IPS-NIHi11 (cell line): ENCODE measurements at places on chromosomes 12 and 14.
A peak's percentile ranks its signal among the peaks of the same experiment; 100 is the strongest.

- DNase-seq, result no peak
These were observed 5.7 kb downstream of the WSCD2 start for GRCh38 chr12:108134744-108135143.

DNA sequence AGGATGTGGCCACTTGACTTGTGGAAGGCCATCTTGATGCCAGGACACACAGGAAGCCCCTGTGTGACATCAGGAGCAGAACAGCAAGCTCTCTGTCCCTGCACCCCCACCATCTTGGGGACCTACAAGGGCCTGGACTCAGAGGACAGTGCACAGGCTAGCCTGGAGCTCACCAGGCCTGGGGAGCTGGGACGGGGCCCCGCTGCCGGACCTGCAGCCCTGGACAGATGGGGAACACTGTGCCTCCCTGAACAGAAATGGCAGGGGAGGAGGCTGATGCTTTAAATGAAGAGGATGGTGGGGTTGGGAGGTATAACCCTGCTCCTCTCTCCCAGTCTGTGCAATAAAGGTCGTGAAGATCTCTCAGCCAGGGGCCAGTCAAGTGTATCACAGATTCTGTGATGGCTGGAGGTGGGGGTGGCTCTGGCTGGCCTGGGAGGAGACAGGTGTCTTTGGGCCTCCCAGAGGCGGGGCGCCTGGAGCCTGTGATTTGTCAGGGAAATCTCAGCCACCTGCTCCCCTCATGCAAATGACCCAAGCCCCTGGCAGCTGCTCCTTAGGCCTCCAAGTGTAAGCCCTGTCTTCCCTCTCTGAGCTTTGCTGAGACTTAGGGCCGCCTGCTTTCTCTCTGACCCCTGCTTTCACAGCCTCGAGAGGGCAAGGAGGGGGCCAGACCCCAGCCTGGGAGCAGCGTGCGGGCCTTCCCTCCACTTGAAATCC, 1.1 kb upstream of the GNB3 start:
- peak; percentile 63 for DNase-seq

- DNase-seq, result no peak
These were observed 10.6 kb upstream of the FOXN3 start for GRCh38 chr14:89427426-89428172.

GRCh38 chr12:53235742-53236442, 3.9 kb upstream of the RARG start:
- no peak for DNase-seq

GRCh38 chr12:77999074-77999715, 168.5 kb downstream of the NAV3 start:
- no peak for DNase-seq

DNA sequence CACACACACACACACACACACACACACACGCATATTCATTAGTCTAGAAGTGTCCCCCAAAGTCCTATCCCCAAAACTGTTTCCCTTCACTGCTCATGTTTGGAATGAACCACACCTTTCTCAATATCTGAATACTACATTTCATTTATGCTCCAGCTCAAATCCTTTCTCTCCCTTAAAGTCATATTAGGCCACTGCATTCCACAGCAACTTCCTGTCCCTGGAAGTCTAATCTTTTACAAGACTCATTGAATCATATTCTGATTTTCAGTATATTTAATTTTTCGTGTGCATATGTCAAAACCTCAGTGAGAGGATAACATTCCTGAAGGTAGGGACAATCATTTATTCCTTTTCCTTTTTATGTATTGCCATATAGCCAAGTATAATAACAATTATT, 155.6 kb upstream of the LMNTD1 start:
- no peak for DNase-seq

DNA sequence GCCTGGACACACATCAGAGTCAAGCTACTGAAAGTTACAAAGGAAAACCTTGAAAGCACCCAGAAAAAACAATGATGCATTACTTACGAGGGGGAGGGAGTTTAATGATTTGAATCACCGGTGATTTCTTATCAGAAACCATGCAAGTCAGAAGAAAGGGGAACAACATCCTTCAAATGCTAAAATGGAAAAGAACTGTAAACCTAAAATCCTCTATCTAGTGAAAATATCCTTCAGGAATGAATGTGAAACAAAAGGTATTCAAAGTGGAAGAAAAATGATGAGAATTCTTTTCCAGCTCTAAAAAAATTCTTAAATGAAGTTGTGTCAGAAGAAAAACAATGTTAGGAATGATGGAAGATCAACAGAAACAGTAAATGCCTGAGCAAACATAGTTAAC, 16.8 kb downstream of the SCAF11 start:
- no peak for DNase-seq

DNA sequence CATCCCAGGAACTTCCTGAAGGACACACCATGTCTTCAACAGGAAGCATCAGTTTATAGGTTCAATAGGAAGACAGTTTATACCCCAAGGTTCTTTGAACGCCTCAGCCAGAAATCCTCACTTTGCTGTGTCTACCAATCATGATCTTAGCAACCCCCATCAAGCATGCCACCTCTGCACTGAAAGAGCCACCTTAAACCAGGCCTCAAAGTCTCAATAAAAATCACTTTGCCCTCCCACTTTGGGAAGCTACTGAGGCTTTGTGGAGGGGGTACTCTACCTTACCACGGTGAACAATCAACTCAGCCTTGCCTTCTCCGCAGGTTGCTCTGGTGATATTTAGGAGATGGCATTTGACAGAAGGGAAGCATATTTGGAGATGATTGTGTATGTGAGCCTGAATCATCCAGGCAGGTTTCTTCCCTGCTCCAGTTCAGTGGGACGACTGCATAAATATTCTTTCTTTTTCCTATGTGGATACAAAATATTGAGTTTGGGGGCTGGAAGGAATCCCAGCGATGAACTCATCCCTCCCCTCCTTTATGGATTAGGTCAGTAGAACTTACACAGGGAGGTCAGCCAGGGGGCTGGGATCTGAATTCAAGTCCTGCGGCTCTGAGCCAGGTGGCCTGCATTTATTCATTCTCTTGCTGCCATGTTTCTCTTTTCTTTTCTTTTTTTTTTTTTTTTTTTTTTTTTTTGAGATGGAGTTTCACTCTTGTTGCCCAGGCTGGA, 42.8 kb upstream of the VASH1 start:
- no peak for DNase-seq

DNA sequence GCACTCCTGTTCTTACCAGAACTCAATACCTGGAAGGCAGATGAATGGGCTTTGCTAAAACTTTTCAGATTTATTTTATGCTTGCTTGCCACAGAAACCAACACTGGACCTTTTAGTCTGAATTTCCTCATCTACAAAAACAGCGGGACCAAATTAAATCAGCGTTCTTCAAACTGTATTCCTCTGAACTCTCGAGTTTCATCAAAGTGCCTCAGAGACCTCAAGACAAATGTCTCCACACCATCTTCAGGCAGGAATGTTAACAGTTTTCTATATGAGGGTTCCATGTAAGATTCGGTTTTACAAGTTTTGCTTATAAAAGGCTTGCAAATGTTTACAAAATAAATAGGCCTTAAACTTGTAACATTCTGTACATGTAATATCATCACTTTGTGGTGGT, 74.6 kb downstream of the MED13L start:
- DNase-seq, result no peak

- no peak for DNase-seq
These were observed 106.7 kb downstream of the RPS29 start for GRCh38 chr14:49479432-49479831.

DNA sequence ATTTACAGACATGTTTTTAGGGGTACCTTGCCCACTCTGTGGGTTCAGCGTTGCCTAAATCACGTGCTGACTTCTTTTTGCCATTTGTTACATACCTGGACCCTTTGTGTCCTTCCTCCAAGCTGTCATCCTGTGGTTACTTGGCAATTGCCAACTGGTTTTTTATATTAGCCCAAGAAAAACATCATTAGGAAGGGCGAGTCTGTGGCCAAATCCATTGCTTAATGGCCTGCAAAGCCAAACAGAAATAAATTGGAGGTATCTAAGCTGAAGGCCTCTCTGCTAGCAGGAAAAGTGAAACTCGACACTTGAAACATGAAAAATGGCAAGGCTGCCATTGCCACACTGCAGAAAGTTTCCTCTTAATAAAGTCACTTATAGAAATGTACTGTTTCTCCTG, 190.4 kb downstream of the NUAK1 start:
- no peak for DNase-seq

DNA sequence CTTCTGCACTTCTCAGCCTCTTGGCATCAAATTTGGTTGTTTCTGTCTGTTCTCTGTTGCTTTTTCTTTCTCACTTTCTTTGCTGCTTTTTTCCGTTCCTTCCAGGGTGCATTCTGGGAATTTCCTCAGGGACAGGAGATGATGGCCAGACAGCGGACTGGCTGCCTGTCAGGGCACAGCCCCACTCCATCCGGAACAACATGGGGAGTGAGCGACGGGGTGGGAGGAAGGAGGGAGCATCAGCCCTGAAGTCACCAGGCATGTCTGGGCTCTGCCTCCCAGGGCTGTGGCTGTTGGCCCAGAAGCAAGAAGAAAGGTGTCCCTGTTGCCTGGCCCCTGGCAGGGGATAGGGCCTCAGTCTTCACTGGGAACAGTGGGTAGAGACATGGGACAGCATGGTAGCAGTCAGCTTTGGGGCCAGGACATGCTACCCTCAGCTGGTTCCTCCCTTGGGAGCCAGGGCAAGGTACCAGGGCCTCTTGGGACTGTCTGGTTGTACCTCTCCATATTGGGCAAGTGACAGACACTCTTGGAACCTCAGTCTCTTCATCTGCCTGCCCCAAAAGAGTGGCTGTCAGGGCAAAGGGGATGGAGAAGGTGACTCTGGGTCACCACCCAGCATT, 8.6 kb downstream of the PGF start:
- no peak for DNase-seq

GRCh38 chr12:132429602-132429945, 60.4 kb upstream of the FBRSL1 start:
- DNase-seq, result no peak

- no peak for DNase-seq
These were observed 43.1 kb upstream of the ATF7IP start for GRCh38 chr12:14322403-14322802.

DNA sequence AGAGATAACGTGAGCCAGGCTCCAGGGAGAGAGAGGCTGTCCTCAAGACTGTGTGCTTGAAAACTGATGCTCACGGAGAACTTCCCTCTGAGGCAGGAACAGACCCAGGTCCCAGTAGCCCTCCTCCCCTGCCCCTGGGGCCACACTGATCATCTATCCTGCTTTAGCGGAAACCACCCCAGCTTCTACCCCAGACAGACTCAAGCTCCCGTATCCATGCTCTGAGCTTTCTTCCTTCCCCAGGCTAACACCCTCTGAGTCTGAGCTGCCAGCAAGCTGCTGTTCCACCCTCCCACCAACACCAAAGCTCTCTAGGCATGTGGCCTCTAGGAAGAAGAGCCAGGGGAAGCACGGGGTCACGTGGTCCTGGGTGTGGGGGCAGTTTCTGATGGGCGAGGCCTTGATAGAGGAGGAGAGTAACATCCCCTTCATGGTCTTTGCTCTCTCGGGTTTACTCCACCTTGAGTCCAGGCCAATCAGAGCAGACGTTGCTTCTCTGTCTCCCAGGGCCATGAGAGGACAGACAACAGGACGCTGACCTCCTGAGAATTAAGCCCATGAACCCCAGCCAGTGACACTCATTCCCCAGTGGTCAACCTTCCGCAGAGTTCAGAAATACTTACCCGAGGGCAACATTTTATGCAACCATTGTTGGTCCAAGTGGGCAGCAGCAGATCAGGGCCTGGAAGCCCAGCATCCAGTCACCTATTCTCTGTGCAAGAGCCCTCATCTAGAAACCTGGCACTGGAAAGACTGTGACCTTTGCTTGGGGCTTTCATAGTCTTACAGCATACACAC, 1.4 kb downstream of the PCK2 start:
- peak; percentile 61 for DNase-seq

DNA sequence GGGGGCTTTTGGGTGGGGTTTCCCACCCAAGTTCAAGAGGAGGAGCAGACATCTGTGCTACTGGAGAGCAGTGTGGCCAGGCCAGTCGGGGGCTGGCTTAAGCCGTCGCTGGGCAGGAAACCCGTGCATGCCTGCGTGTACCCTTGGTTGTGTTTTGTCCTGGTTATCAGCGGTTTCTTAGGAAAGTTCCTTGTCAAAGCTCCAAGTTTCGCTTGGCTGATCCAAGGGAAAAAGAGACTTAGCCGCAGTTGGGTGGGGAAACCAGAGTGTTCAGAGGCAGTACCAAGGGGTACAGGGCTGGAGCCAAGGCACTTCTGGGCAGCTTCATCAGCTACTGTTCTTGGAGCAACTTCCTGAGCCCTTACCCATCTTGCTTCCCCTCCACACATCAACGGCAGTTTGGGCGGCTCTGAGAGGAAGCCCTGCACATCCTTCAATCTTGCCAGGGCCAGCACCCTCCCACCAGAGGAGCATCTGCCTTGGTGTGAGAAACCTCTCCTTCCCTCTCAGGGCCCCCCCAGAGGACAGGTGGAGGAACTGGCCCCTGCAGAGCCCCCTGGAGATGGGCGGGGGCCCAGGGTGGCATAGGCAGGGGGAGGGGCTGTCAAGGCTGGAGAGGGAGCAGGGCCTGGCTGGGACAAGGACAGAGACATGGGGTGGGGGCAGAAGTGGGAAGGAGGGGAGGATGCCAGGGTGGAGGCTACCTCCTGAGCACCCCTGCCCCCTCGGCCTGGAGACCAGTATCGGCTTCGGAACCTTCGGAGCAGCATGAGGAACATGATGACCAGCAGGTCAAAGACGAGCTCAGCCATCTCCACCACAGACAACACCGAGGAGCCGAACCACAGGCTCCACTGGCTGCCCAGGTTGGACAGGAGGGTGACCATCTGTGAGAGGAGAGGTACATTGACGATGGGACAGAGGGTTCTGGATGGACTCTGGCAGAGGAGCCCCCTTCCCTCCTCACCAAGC, 5.8 kb upstream of the TNFRSF1A start:
- no peak for DNase-seq
